ENCODE measurements at places on chromosomes 16 and 17. TPM values are rescaled to one million over a fixed set of nuclear protein-coding genes. Genes with fewer than 3 reads are reported as not detected.

GRCh38 chr16:85051067-85051581, 23.5 kb downstream of the KIAA0513 start:
- peaks cover 34% of the 10 kb centered on the region for H3K4me1 ChIP-seq
- no peak overlapping the region for H3K4me3 ChIP-seq
- H3K36me3 ChIP-seq, result no peaks in the 10 kb centered on the region
- DNase-seq, result no peak
- H3K27ac ChIP-seq, result no peak overlapping the region
- no peaks in the 10 kb centered on the region for H3K27me3 ChIP-seq

DNA sequence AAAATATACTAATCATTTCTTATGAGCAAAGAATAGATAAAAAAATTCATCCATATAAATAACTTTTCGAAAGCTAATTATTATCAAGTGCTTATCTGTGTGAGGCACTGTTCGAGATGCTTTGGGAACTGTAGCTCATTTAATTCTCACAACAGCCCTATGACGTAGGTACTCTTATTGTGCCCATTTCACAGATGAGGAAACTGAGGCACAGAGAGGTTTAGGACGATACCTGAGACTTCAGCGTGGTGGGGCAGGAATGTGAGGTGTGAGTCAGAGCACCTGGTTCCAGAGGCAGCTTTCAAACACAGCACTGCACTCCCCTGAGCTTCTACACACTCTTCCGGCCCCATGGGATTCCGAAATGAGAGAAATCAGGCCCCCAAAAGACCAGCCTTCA, 185.8 kb upstream of the HSBP1 start:
- no peak for DNase-seq
- no peaks in the 10 kb centered on the region for H3K27me3 ChIP-seq

DNA sequence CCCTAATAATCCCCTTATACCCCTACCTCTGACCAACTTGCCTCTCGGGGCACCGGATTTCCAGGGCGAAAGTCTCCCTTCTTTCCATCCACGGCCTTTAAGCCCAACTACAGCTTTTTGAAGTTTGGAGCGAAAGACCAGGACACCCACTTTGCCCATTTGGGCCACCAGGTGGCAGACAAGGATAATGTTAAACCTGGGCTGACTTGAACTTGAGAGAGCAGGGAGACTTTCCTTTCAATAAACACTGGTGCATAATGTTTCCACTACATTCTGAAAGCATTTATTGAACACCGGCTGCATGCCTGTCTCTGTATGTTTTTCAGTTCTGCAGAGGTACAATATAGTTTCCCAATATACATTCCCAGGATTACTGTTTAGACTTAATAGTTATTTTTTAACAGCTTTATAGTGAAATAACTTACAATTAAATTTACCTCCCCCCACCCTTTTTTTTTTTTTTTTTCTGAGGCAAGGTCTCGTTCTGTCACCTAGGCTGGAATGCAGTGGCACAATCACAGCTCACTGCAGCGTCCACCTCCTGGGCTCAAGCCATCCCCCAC, 6.9 kb upstream of the CES3 start:
- H3K36me3 ChIP-seq, result no peaks in the 10 kb centered on the region
- peaks cover 22% of the 10 kb centered on the region for H3K27me3 ChIP-seq
- H3K4me1 ChIP-seq, result no peaks in the 10 kb centered on the region
- no peak overlapping the region for H3K27ac ChIP-seq
- H3K4me3 ChIP-seq, result no peak overlapping the region

Gene CD300A
- 2.7 TPM for total RNA-seq

Gene KRT31
- not detected for total RNA-seq
